Astrocyte of the hippocampus (primary cell): ENCODE measurements at places on chromosomes 2 and 18.
A peak's percentile ranks its signal among the peaks of the same experiment; 100 is the strongest.

GRCh38 chr18:31138709-31139108 lies 23.9 kb downstream of the DSC1 start:
- no peak for DNase-seq

GRCh38 chr2:44083054-44083453 lies 85.6 kb upstream of the PPM1B start:
- DNase-seq: no peak

GRCh38 chr18:50853863-50854271 lies 25.1 kb upstream of the ME2 start:
- peak; percentile 70 for DNase-seq

GRCh38 chr2:30631051-30631671 lies 176.1 kb downstream of the CAPN13 start:
- DNase-seq: peak; percentile 49

DNA sequence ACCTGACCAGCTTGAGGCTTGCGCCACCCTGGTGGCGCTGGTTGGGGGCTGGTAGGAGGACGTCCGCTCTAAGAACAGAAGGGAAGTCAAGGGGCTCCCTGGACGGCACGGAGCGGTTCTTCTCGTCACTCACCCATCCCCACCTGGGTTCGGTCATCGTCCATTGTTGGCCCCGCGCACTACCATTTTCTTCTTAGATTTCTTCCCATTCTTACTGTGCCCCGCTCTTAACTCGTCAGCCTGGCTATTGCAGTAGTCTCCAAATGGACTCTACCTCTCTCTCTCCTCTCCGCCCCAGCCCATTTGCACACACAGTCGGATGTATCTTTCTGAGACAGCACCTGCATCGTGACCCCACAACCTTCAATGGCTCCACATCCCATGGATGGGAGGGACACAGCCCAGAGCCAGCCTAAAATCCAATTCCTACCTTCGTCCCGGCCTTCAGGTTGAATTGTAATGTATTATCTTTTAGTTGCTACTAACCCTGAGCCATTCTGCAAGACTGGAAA lies 814 bp upstream of the RAB1A start:
- no peak for DNase-seq

DNA sequence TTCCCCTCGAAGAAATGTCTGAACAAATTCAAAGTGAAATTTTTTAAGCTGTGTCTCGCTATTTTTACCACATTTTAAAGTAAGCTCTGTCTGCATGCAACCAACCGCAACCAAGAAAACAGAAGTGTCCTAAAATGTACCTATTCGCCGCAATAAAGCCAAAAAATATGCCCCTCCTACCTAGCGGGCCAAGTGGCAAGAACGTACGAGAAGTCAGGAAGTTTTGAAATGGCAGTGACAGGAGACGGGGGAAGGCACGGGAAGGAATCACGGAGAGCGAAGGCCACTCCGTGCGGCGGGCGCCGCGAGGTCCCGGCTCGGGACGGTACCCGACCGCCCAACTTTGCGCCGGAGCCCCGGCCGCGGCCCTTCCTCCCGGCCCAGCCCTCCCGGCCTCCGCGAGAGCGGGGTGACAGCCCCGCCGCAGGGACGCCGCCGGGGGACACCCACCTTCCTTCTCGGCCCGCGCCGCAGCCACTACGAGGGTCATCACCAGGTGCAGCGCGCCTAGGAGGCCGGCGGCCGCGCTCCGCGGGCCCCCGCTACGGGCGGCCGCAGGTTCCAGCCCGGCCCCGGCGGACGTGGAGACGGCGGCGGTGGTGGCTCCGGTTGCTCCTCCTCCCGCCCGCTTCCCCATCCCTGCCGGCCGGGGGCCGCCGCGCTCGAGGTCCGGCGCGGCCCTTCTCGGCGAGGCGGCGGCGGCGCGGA lies 568 bp downstream of the TMEM131 start:
- no peak for DNase-seq

DNA sequence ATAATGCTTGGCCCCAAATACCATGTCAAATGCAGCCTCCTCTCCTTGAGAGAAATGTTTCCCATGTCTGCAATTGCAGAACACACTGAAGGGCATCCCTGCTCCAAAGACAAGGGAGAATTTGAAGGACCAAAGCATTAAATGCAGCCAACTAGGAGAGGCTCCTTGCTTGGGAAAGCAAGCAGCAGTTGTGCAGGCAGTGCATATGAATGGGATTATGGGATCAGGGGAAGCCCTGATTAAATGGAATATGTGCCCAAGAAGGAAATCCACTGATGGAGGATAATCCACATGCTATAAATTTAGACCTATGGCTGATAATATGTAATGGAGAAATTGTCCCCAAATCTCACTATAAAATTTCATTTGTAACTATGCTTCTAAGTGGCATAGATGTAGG lies 116.1 kb downstream of the NCKAP5 start:
- no peak for DNase-seq
